Eye (tissue), 1 donor: ENCODE measurements at places on chromosomes 6 and 20.

- no peak for DNase-seq
These were observed 306.7 kb upstream of the SASH1 start for GRCh38 chr6:148035806-148036390.

GRCh38 chr6:132405143-132405915 is 4.1 kb upstream of the MOXD1 start:
- no peak for DNase-seq

DNA sequence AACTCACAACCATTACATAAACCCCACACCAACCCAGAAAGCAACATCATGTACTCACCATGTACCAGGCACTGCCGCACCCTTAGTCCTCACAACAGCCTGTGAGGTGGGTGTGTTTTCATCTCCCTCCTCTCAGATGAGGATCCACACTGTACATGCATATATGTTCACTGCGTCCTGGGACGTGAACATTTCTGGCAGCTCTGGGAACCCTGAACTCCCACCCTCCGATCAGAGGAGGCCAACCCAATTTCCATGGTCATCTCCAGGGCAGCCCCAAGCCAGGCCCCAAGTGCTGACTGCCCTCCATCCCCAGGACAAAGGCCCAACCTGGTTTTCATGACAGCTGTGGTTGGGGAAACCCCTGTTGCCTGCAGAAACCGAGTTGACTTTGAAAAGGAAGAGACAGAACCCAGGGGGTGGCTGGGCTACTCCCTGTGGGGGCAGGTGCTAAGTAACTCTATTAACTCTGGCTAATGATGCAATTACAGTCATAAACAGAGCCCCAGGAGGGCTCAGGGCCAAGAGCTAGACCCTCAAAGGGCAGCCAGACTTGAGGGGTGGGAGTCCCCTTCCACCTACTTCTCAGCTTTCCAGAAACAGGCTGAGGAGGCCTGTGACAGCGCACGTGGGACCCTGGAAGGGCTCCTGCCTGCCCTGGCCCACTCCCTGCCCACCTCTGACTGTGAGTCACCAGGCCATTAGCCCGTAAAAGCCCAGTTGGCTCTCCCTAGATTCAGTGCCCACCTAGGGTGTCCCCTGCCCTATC is 2.6 kb downstream of the TFEB start:
- DNase-seq: peak; percentile 31

- DNase-seq: peak; percentile 40
These were observed 1202.0 kb upstream of the ADGRB3 start for GRCh38 chr6:67433124-67433523.

- DNase-seq: peak; percentile 15
These were observed 173.3 kb downstream of the PTPRK start for GRCh38 chr6:128347123-128347522.

- peak; percentile 46 for DNase-seq
These were observed 32.7 kb upstream of the MAP7 start for GRCh38 chr6:136582711-136583471.

- DNase-seq: no peak
These were observed 377.6 kb downstream of the ESR1 start for GRCh38 chr6:152184917-152185574.

DNA sequence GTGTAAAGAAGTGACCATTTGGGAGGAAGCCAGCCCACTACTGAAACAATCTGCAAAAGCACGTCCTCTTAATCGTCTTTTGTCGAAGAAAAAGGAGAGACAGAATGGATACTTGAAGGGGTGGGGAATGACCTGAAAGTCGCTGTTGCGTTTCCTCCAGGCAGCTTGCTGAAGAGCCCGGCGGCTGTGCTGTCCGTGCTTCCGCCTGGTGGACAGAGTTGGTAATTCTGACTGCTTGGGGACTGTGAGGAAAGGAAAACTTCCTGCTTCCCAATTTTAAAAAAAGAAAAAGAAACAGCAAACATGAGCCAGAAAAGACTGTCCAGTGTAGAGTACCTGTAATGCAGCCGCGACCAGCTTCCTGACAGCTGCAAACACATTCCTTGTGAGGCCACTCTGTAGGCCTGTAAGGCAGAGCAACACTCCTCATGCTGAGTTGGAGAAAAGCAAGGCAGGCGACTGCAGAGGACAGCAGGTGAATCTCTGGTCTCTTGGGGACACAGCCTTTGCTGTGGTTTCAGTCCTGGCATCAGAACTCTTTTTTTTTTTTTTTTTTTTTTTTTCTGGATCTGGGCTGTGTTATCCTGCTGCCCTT is 251.1 kb upstream of the TBX18 start:
- peak; percentile 81 for DNase-seq

GRCh38 chr20:23235173-23236027 is 115.2 kb upstream of the NXT1 start:
- DNase-seq: peak; percentile 82

DNA sequence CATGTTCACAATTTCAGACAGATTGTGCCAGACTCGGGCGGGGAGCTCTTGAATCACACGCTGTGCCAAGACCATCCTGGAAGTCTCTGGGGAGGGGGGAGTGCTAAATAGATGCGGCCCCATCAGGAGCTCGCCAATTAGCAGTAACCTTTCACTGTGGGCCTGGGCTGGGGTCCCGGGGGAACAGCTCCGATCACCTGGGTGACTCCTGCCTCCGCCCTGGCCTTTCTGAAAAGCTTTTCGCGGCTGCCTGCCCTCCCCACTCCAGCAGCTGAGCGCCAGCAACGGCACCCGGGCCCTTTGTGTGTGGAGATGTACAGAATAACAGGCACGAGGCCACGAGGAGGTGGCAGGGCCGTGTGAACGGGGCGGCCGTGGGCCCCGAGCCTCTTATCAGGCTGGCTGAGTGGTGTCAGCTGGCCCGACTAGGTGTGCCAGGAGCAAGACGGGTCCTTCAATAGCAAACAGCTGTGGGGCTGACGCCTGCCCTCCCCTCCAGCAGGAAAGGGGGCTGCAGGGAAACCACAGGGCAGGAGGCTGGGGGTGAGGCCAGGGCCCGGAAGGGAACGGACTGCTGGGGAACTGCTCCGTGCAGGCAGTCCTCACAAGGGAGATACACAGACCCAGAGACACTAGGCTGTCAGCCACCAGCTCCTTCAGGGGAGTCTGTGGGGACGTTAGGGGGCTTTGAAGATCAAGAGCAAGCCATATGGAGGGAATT is 56.8 kb downstream of the NOL4L start:
- peak; percentile 81 for DNase-seq

- DNase-seq: no peak
These were observed 49.4 kb upstream of the FYN start for GRCh38 chr6:111922454-111923297.

GRCh38 chr6:7865781-7866180 is 44.8 kb downstream of the TXNDC5 start:
- no peak for DNase-seq

GRCh38 chr6:126041516-126041915 is 55.2 kb downstream of the TRMT11 start:
- no peak for DNase-seq

- no peak for DNase-seq
These were observed 2.0 kb downstream of the LRRC1 start for GRCh38 chr6:53796791-53797190.

GRCh38 chr6:124520514-124520913 is 441.7 kb upstream of the RNF217 start:
- DNase-seq: no peak

DNA sequence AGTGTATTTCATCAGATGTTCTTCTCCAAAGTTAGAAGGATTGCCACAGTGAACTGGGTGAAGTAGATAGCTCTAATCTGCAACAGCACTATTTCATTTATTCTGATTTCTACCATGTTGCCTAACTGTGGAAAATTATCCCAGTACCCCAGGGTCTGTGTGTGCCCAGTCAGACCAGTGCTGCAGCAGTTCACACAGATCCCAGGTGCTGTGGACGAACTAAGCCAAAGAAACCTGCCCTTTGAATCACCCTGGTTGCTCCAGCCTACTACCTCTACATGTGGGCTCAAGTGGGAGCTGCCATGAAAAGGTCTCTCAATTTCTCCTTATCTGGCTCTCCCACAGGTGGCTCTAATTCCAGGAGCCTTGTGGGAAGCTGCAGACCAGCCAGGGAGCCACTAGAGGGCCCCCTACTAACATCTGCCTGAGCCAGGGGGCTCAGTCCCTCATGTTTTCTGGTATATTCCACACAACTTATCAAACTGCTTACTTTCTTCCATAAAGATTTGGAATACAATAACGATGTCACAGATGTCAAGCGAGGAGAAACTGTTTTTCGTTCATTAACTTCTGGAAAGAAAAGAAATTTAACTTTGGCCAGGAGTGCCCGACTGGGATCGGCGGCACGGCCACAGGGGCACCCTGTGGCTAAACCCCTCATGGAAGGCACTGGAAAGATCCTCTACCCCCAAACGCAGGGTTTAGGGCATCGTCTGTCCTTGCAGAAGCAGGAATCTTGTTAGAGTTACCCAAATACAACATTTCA is 31.6 kb upstream of the LY86 start:
- DNase-seq: peak; percentile 82

DNA sequence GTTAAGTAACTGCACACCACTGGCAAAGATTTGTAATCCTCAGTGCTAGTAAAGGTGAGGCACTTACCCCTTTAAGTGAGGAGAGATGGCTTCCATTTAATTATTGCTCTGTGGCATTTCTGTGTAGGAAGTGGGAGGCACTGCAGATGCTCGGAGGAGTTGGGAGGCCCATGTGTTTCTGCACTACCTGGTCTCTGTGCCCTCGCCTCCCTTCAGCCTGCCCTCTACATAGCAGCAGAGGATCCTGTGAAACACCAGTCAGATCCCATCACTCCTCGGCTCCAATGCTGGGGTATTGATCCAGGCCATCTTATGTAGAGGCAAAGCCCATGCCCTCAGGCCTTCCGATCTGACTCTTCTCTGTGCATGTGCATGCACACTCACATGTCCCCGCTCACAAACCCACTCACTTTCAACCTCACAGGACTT is 67.0 kb downstream of the SLX4IP start:
- no peak for DNase-seq

DNA sequence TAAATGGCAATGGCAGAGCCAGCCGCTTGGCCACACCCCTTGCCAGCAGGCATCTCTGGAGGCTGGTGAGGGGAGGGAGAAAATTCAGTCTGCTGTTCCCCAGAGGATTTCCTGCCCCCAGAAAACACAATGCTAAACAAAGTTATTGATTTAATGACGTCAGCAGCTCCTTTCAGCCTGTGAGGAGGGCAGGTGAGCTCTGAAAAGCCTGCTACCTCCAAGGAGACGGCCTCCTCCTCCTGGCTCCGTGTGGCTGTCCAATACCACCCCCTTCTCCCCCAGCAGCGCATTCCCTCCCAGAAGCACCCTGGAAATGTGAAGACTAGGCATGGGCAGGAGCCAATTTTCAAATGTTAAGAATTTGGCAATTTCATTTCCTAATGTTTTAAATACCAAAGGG is 393.1 kb downstream of the ZFAND3 start:
- DNase-seq: peak; percentile 68

DNA sequence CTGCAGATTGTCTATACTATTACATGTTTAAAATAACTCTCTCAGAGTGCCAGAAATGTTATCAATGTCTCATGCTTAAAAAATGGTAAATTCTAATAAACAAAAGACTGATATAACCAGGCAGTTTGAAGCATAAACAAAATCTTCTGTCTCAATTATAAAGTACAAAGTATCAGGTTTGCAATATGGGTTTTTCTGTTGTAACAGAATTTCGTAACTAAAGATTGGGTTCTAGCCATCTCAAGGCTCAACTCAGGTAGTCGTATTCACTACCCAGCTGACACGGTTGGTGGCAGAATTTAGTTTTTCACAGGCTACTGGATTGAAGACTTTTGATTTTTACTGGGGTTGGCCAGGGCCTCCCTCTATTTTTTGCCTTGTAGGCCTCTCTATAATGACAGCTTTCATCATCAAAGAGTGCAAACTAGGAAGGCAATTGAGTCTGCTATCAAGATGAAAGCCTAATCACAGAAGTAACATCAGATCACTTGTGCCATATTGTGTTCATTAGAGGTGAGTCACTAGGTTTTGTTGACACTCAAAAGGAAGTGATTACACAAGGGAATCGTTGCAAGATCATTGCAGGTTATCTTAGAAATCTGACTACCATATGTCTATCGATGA is 3.6 kb downstream of the CYP39A1 start:
- DNase-seq: no peak

DNA sequence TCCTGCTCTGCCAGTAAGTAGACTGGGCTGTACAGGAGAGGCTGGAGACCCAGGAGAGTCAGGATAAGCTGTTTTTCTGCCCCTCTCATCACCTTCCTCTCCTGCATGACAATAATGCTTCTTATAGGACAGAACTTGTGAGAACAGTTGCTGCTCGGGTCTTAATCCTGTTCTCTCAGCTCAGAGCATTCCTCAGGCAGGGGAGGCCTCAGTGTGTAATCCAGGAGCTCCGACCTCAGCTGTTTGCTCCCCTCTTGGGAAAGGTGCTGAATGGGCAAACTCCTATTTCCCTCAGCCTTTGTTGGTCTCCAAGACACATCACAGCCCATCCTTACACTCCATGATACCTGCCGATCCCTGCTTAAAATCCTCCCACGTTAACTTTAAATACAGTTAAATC is 134.9 kb upstream of the LRFN2 start:
- DNase-seq: peak; percentile 63

DNA sequence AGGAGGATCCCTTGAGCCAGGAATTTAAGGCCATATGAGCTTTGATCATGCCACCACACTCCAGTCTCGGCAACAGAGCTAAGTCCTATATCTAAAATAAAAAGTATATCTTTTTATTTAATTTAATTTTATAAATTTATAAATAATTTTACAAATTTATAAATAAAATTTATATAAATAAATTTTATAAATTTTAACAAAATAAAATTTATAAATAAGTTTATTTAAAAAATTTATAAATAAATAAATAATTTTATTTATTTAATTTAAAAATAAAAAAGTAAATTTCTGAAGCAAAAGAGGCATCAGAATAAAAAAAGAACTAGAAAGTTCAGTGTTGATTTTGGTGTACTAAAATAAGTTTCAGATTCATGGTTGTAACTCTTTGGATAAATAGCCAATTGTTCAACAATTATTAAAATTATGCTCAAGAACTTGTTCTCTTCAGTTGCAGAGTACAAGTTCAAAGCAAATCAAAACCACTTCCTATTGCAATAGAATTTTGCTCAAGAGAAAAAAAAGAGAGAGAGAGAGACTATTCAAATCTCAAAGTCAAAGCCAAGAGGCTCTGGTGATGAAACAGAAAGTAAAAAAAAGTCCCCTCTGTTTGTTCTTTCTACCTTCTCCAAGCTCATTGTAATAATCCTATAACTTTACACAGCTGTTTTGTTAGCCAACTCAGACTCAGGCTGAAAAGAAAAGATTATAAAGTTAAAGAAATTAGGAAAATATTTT is 547.5 kb upstream of the ADGRB3 start:
- DNase-seq: no peak
